ENCODE measurements at places on chromosomes 11 and 22.

DNA sequence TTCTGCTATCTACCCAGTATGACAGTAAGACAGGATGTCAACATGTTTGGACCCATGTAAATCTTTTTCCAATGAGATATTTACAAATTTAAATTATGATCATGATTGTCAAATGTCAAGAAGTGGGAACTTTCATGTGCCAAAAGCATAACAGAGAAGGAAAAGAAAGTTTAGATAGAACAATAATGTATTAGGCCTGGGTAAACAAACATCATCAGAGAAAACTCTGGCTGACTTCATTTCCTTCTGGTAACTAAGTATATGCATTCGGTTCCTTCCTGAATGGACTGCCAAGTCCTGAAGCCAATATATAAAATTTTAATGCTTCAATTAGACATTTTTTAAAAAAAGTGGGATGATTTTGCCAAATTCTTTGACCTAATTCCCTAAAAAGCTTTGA is 16.5 kb downstream of the RNF141 start:
- DNase-seq: no peak

DNA sequence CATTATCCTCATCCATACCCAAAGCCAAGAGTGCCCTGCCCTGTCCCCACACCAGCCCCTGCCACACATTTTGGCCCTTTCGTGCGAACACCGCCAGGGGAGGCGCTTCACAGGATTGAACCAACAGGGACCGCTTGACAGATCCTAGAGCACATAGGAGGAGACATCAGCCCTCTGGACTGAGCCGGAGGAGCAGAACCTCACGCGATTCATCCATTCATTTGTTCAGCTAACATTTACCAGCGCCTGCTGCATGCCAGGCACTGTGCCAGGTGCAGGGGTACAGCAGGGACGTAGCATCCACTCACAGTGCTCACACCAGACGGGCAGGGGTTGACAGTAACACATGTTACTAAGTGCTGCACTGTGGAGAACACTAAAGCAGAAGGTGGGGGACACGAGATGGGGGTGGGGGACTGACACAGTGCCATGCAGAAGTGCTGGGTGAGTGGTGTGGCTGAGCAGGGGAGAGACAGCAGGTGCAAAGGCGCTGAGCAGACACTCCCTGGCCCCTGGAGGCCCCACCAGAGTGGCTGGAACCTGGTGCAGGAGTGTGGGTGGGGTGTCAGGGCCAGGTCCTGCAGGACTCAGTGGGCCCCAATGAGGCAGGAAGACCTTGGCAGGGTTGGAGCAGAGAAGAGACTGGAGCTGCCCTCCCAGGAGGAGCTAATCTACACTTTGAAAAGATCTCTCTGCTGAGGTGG is 3.4 kb downstream of the GNAZ start:
- DNase-seq: peak; percentile 18

DNA sequence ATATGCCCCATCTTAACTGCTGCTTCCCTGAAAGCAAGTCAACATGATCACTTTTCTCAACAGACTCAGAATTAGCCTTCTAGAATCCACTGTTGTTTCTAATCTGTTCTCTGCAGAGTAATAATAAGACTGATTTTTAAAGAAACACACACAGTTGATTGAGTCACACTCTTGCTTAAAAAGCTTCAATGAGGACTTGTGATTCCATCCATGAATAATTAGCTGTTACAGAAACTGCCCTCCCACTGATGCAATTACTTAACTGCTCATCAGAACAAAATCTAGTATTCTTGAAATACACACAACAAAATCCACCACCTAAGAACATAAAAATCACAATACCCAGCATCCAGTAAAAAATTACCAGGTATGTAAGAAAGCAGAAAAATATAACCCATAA is 100.5 kb upstream of the TIMP3 start:
- DNase-seq: no peak

DNA sequence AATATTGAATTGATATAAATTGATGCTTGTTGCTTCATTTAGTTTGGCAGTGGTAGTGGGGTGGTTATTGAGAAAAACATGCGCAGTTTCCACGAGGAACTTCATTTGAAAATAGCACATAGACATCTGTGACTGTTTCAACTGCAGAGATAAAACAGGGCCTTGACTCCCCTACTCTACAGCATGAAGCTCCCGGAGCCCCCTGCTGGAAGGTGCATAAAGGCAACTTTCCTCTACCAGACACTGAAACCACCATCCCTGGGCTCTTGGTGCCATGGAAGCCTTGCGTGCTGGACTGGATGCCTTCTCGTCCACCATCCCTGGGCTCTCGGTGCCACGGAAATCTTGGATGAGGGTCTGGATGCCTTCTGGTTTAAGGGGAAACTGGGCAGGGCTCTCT is 195.9 kb downstream of the CSNK2A3 start:
- peak; percentile 45 for DNase-seq

GRCh38 chr11:2035382-2035781 is 37.7 kb upstream of the H19 start:
- no peak for DNase-seq

DNA sequence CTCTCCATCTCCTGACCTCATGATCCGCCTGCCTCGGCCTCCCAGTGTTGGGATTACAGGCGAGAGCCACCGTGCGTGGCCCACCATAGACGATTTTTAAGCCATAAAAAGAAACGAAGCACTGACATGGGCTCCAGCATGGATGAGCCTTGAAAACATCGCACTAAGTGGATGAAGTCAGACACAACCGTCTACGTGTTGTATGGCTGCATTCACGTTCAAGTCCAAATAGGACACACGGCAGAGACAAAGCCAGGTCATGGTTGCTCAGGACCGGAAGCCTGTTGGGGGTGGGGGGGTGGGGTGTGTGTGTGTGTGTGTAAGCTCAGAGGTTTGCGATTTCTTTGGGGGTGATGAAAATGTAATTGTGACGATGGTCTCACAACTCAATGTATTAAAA is 10.0 kb downstream of the RRP7A start:
- no peak for DNase-seq

GRCh38 chr22:46377525-46378425 is 42.3 kb downstream of the TRMU start:
- DNase-seq: no peak

DNA sequence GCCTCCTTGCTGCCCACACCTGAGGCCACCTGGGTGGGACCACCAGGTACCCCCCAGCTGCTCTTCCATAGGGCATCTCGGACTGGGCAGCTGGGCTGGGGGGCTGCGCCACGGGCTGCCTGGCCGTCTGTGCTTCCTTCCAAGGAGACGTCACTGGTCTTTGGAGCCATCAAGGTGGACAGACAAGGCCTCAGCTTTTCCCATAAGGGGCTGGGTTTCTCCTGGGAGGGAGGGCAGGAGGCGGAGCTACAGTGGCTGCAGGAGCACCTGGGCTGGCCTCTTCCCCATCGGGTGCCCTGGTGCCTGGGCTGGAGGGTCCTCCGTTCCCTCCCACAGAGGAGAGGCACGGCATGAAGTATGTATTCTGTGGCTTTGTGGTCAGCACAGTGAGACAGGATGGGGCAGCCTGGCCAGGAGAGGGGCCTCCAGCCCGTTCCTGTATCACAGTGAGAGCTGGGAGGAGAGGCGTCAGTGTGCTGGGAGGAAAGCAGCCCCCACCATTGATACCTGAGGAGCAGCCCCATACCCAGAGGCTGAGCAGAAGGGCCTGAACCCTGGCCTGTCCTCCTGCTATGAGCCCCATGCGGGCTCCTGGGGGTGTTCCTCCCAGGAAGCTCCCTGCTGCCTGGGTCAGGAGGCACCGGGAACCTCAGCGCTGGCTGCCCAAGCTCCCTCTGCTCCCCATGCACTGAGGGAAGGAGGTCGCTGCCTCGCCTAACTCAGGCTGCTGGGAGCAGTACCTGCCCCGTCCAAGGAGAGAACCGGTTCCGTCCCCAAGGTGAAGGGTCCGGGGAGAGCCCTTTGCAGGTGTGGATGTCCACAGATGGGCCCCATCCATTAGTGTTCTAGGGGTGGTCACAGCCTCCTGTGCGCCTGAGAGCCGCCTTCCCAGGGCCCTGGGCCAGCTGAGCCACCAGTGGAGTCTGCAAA is 1075.0 kb downstream of the BRD1 start:
- DNase-seq: peak; percentile 22

DNA sequence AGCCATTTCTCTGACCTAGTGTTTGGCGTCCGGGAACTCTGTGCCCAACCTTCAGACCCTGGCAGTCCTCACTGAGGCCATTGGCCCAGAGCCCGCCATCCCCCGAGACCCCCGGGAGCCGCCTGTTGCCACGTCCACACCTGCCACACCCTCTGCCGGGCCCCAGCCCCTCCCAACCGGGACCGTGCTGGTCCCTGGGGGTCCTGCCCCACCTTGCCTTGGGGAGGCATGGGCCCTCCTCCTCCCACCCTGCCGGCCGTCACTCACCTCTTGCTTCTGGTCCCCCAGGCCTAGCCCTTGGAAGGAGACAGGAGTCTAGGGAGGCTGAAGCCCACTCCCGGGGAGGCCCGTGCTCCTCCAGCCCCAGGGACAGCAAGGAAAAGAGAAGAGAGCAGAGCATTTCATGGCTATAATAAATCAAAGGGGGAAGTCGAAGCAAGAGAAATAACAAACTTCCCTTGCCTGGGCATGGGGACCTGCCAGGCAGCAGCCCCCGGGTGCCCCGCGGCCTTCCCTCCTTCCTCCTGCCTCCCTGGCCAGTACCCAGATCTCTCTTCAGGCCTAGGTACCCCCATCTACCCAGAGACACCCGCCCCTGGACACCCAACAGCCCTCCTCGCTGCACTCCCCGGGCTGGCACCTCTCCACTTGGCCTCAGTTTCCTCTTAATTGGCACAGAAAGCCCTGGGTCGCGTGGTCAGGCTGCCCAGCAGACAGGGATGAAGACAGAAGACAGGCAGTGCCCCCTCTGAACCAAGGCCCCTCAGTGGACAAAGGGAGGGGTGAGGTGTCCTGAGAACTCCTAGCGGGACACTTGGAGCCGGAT is 13.0 kb upstream of the SLC39A13 start:
- peak; percentile 51 for DNase-seq

DNA sequence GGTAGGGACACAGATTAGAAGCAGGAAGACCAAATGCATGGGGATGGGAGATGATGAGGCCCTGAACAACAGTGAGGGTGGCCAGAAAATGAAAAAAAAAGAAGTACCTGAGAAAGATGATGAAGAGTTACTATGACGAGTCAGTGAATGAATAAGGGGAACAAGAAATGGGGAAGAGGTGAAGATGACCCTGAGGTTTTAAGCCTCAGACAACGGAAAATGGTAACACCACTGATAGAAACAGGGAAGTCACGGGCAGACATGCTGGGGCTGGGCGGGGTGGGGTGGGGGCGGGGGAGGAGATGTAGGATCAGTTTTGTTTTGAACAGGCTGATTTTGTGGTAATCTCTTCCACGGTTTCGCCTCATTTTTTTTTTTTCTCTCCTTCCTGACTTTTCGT is 205.1 kb upstream of the CADM1 start:
- DNase-seq: no peak

- peak; percentile 48 for DNase-seq
Measured at GRCh38 chr11:133118563-133119268, 413.6 kb downstream of the OPCML start.

- no peak for DNase-seq
Measured at GRCh38 chr11:98417256-98417755, 603.4 kb upstream of the CNTN5 start.

GRCh38 chr11:19228968-19229367 is 11.8 kb downstream of the E2F8 start:
- DNase-seq: no peak

GRCh38 chr11:109981031-109981636 is 112.1 kb upstream of the ZC3H12C start:
- DNase-seq: no peak

- no peak for DNase-seq
Measured at GRCh38 chr11:45023065-45023365, 72.3 kb upstream of the TP53I11 start.

GRCh38 chr22:31107178-31107893 is at the start of gene SELENOM:
TSS of gene SELENOM (minus strand) at chr22:31107568. CDS start at chr22:31107505, 63 bp downstream.
- peak; percentile 98 for DNase-seq

- no peak for DNase-seq
Measured at GRCh38 chr11:9347100-9347499, 32.7 kb upstream of the TMEM41B start.

GRCh38 chr11:75532200-75533048 is 6.7 kb upstream of the GDPD5 start:
- DNase-seq: peak; percentile 79

DNA sequence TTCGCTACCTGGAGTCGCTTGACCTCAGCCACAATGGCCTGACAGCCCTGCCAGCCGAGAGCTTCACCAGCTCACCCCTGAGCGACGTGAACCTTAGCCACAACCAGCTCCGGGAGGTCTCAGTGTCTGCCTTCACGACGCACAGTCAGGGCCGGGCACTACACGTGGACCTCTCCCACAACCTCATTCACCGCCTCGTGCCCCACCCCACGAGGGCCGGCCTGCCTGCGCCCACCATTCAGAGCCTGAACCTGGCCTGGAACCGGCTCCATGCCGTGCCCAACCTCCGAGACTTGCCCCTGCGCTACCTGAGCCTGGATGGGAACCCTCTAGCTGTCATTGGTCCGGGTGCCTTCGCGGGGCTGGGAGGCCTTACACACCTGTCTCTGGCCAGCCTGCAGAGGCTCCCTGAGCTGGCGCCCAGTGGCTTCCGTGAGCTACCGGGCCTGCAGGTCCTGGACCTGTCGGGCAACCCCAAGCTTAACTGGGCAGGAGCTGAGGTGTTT is 12.8 kb downstream of the TSKU start:
- DNase-seq: no peak

- no peak for DNase-seq
Measured at GRCh38 chr11:66112041-66112491, 42.0 kb downstream of the PACS1 start.

DNA sequence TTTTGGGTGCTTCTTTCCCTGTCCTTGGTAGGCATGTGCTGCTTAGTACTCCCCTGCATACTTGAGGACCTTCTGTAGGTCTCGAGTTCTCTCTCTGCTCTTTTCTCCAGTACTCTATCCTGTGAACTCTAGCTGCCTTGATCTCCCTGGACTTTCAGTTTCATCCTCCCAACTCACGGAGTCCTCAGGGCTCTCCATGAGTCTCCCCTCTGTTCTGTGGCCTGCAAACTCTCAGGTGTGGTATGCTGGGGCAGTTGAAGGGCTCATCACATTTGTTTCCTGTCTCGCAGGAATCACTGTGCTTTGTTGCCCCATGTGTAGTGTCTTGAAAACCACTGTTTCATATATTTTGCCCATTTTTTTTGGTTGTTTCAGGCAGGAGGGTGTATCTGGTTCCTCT is 3.3 kb upstream of the PACS1 start:
- DNase-seq: no peak

DNA sequence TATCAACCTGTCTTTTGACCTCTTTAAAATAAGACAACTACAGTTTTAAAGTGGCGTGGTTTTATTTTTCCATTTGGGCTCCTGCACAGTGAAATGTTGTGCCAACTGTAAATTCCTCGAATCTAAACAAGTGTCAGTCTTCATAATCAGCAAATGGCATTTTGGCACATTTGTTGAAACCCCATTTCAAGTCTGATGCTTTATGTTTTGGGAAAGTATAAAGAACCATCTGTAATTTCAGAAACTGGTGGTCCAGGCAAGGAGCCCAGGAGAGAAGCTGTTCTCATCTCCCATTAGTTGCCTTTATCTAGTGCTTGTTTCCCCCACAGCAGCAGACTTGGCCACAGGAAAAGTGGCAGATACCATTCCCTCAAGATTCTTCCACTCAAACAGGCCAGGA is 32.7 kb downstream of the VWA5A start:
- no peak for DNase-seq
